Myocyte (in vitro differentiated cells): ENCODE measurements at places on chromosomes 4 and X. TPM values are rescaled to one million over a fixed set of nuclear protein-coding genes. Genes with fewer than 3 reads are reported as not detected.
A peak's percentile ranks its signal among the peaks of the same experiment; 100 is the strongest.

- no peak for DNase-seq
Measured at GRCh38 chr4:102761296-102761701, 531 bp upstream of the MANBA start.

CXCL3 gene
- total RNA-seq: 1.8 and 3.1 TPM in 2 replicates

ARMCX2 gene
- total RNA-seq: 158 and 192 TPM in 2 replicates

KLKB1 gene
- 0.42 TPM in 1 of 2 replicates, not detected in the other for total RNA-seq

CSN1S1 gene
- not detected in 2 replicates for total RNA-seq

FAM120C gene
- 19.3 and 22.2 TPM in 2 replicates for total RNA-seq

IL15 gene
- 3.4 and 6.0 TPM in 2 replicates for total RNA-seq

- DNase-seq: no peak
Measured at GRCh38 chrX:107576392-107576791, 51.9 kb upstream of the PRPS1 start.

FAM53A gene
- 10.9 and 26.7 TPM in 2 replicates for total RNA-seq

GPRASP1 gene
- 1.3 and 1.8 TPM in 2 replicates for total RNA-seq

- DNase-seq: peak; percentile 67
Measured at GRCh38 chr4:3257103-3257555, 8.2 kb downstream of the MSANTD1 start.

- peak; percentile 42 for DNase-seq
Measured at GRCh38 chr4:2862528-2862927, 18.9 kb downstream of the ADD1 start.

CNKSR2 gene
- total RNA-seq: 0.96 TPM in 1 of 2 replicates, not detected in the other

- no peak for DNase-seq
Measured at GRCh38 chr4:138347561-138347960, 105.4 kb upstream of the SLC7A11 start.

GRCh38 chr4:147994491-147995385 lies 262.9 kb downstream of the ARHGAP10 start:
- peak; percentile 39 for DNase-seq

- DNase-seq: no peak
Measured at GRCh38 chrX:20248592-20249192, 18.0 kb downstream of the RPS6KA3 start.

- DNase-seq: no peak
Measured at GRCh38 chrX:49242545-49243066, 7.3 kb downstream of the CCDC22 start.

SMIM31 gene
- total RNA-seq: not detected in 2 replicates

DNA sequence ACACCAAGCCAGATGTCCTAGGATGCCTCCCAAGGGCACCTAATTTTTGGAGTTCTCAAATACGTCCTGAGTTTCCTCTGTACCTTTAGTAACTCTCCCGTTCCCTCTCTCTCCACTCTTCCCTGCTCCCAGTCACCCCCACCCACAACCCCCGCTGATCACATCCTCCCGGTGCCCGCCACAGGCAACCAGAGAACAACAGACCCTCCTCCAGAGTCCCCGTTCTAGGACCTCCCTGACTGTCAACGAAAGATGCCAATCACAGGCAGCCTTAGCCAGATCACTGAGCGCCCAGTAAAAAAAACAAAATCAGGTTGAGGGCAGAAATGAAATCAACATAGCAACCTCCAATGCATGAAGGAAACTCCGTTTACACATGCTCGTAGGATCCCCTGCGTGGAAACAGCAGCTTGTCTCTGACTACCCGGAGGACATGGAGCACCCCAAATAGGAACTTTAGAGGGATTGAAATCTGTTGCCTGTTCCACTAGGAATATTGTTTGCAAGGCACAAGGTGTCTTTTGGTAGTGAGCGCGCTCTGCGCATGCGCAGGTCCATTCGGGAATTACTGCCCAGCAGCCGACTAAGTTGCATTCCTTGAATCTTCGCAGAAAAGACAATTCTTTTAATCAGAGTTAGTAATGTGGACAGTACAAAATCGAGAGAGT lies at the start of gene GABRB1:
Gene GABRB1 (plus strand): TSS at position 557 of the 668 bp plus-strand sequence.
- peak; percentile 40 for DNase-seq

DNA sequence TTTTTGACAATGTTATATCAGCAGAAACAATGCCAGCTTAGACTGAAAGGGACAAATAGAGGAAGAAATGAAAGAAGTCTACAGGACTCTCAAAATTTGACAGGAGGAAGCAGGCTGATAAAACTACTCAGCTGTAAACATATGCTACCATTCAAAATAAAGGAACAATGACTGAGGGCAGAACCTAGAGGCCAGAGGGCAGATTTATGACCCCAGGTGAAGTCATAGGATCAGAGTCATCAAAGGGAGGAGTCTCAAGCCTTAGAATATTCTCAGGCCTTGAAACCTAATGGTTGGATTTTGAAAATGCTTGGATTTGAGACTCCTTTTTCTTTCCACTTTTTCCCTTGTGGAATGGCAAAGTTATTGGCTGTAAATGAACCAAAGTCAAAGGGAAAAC lies 17.0 kb upstream of the SYTL5 start:
- no peak for DNase-seq

GRCh38 chr4:13181681-13182080 lies 302.5 kb downstream of the RAB28 start:
- no peak for DNase-seq

GRCh38 chr4:33722254-33722653 lies 2522.1 kb downstream of the ARAP2 start:
- DNase-seq: peak; percentile 61

GRCh38 chrX:148620023-148620422 lies 119.6 kb downstream of the AFF2 start:
- peak; percentile 16 for DNase-seq

DNA sequence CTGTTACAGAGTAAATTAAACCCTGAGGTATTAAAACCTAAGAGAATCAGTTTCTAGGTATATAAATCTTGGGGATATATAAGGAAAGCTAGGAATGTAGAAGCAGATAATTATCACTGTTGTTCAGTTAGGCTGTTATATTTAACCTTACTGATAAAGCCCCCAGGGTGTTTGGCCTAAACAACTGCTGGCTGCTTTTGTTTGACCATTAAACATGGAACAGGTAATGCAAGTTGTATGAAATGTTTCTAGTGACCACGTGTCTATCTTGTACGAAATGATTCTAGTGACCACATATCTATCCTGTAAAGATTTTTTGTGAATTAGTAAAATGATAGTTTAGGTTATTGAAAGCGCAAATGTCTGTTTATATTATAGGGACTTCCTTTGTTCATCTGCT lies 52.6 kb downstream of the SGMS2 start:
- DNase-seq: no peak

GRCh38 chrX:23403849-23404248 lies 69.2 kb downstream of the PTCHD1 start:
- peak; percentile 9 for DNase-seq

CRMP1 gene
- total RNA-seq: 23.2 and 23.6 TPM in 2 replicates

DNA sequence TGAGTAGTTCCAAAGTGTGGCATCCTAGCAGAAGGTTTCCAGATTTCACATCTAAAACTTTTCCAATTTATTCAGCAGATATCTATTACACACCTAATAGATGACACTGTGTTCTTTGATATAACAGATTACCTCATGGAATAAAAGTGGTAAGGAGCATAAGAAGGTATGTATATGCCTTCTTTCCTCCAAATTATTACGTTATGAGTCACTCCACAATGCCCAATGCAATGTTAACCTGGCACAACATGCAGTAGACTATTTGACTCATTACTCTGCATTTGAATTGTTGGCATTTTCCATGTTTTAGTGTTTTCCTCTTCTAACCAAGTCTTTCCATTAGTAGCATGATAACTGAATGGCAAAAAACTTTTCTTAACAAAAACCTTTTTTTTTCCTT lies 383.6 kb downstream of the ADGRL3 start:
- DNase-seq: no peak

DNA sequence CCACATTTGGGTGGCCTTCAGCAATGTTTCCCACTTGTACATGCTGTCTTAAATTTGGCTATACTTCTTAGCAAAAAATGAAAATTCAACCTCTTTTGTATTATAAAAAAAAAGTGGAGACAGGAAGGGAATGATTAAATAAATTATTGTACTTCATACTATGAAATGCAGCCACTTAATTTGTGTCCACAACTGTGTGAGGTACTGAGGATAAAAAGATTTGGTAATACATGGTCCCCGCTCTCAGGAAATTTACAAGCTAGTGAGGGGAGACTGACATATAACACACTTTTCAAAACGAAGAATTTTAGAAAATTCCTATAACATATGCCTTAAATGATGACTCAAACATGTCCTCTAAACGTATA lies 105.0 kb downstream of the HNRNPD start:
- DNase-seq: no peak

- DNase-seq: no peak
Measured at GRCh38 chr4:121226362-121226761, 62.2 kb upstream of the TNIP3 start.

STS gene
- 6.2 and 9.1 TPM in 2 replicates for total RNA-seq

NWD2 gene
- total RNA-seq: not detected in 2 replicates

REELD1 gene
- not detected in 2 replicates for total RNA-seq

DNA sequence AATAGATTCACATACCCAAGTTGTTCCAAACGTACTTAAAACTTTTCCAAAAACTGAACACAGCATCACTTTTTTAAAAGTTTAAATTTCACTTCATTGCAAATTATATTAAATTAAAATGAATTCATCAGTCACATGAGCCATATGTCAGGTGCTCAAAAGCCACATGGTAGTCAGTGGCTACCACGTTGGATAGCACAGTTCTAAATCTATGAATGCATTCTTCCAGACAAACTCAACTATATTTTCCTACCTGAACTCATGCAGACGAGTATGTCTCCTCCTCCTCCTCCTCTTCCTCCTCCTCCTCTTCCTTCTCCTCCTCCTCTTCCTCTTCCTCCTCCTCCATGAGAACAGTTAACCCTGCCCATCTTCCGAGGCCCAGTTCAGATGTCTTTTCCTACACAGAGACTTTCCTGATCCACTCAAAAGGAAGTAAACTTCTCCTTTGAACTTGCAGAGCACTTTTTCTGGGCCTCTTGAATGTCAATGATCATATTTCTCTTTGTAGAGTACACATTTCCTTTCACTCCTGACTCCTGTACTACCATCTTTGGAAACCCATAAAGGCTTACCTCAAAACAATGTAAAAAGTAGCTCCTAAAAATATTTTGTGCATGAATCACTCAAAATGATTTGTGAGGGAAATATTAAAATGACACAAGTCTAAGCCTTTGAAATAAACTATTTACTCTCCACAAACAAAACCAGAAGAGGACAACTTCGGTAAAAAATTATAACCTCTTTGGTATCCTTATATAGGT lies 172.6 kb downstream of the AMELX start:
- no peak for DNase-seq

GRCh38 chr4:87235020-87235671 lies 14.7 kb upstream of the KLHL8 start:
- DNase-seq: no peak

DNA sequence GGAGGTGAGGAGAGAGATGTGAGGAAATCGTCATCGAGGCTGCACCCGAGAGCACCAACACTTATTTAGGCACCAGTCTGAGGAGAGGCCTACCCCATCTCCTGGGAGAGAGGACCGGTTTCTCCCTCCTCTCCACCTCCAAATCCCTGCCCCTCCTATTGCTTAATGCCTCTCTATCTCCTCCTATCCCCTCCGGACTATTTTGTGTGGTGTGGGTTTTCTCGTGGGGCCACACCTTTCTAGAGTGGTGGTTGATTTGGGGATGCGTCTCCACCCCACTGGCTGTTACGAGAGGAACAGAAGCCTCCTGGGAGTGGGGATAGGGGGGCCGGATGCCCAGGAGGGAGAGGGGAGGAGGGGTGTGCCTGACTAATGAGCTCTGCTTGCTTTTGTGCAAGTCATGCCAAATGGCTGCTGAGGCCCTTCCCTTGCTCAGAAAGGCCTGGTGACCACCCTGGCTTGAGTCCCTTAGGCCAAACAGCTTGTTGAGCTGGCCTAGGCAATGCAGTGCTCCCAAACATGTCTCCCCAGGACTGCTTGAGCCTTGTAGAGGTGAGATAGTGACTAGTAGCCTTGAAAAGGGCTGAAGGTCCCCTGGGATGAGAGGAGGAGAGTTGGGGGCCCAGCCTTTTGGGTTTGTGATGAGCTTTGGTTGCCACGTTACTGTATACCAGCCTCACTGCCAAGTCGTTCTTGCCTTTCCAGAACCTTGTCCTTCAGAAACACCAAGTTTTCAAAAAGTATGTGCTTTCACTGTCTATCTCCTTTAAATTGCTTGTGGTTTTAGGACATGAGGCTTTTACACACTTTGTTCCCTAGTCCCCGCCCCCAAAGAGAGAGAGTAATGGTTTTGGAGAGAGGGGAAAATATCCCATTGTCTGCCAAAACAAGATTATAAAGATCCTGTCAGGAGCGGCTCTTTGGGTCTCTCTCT lies 1.2 kb downstream of the MSN start:
- DNase-seq: peak; percentile 84

- DNase-seq: no peak
Measured at GRCh38 chr4:15194520-15194919, 192.2 kb downstream of the CPEB2 start.

DNA sequence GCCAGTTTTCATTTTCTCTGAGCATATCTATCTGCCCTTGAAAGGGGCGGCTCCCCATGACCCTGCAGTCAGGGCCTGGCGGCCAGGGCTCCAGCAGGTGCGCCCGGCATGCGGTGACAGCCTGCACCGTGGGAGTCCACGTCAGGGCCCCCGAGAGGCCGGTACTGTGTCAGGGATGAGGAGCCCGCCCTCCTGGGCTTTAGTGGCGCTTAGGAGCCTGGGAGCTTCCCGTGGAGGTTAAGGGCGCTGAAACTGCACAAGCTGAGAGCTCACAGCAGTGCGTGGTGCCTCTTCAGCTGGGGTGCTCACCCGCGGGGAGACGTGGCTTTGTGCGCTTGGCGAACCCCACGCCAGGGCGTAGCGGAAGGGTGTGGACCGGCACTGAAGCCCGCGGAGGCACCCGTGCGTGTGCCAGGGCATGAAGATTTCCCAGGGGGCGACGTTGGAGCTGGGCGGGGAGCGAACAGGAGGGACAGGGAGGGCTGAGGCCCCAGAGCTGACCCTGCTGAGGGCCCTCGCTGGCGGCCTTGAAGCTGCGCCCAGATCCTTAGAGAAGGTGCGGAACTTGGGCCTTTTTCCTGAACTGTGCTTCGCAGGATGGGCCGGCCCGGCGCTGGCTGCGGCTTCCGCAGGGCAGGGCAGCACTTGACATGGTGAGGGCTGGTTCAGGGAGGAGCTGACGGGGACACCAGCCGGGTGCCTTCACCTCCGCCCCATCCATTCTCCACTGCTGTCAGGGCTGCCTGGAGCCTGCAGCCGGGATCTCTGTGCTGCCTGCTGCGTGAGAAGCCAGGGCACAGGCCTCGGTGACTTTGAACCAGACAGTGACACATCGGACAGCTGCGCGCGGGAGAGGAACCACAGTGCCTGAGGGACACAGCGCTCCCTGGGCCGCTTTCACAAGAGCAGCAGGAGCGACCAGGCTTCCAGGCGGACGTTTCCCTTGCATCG lies 32.9 kb downstream of the HTT-AS start:
- DNase-seq: peak; percentile 97

GRCh38 chr4:818106-818921 lies 7.6 kb downstream of the CPLX1 start:
- no peak for DNase-seq

- no peak for DNase-seq
Measured at GRCh38 chr4:176849076-176849475, 56.4 kb upstream of the VEGFC start.

- DNase-seq: no peak
Measured at GRCh38 chr4:139674875-139675550, 9.4 kb downstream of the MGST2 start.

- no peak for DNase-seq
Measured at GRCh38 chrX:55867708-55868107, 150.2 kb downstream of the RRAGB start.
